ENCODE measurements at places on chromosomes 16 and 17.

DNA sequence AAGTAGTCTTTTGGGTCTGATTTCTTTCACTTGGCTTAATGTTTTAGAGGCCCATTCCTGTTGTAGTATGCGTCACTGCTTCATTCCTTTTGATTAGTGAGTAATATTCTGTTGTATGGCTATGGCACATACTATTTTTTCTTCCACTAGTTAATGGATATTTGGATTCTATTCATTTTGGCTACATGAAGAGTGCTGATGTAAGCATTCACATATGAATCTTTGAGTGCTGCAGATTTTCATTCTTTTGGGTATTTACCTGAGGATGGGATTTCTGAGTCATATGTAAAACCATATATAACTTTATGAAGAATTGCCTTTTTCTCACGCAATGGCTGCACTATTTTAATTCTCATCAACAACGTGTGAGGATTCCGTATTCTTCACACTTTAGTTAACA lies 113.6 kb downstream of the AHSP start:
- no peak for DNase-seq

- no peak for DNase-seq
These were observed 301.4 kb downstream of the CA10 start for GRCh38 chr17:51857052-51857597.

DNA sequence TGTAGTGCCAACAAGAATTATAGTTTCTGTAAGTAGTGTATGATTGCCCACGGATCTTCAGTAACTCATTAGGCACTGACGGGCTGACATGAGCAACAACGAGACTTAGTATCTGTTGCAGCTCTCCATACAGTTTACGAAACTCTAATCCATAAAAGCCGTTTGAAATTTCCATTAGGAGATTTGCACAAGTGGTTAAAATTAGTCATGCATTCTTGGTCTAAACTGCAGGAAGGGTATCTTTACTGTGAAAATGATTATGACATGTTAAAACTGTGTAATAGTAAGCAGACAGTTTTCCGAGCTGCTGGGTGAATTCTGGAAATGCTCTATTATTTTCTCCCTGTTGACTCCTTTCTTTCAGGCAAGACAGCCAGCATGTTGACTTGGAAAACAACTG lies 605.0 kb downstream of the WWOX start:
- no peak for DNase-seq

DNA sequence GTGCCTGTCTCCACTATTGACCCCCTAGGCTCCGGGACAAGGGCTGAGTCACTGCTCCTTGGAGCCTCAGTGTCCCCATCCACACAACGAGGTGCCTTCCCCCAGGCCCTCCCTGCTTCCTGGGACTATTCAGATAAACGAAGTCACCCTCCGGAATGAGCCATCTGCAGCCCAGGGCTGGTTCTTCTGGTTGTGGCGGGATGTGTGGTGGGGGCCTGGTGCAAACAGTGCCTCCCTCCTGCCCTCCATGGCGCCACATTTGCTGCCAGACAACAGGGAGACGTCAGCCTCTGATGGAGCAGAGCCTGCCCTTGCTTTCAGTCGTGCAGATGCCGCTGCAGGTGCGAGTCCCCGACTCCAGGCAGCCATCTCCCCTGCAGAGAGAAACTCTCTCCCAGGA lies 5.1 kb upstream of the KRT16 start:
- no peak for DNase-seq

GRCh38 chr16:20906341-20907255 lies 6.0 kb downstream of the LYRM1 start:
- no peak for DNase-seq

- no peak for DNase-seq
These were observed 4.0 kb downstream of the TPSG1 start for GRCh38 chr16:1220841-1221627.

- no peak for DNase-seq
These were observed 47.7 kb downstream of the CLEC16A start for GRCh38 chr16:10992112-10992511.

GRCh38 chr16:10196999-10197398 lies 14.8 kb upstream of the GRIN2A start:
- no peak for DNase-seq

- DNase-seq, result no peak
These were observed 6.4 kb upstream of the CRISPLD2 start for GRCh38 chr16:84813141-84813934.

DNA sequence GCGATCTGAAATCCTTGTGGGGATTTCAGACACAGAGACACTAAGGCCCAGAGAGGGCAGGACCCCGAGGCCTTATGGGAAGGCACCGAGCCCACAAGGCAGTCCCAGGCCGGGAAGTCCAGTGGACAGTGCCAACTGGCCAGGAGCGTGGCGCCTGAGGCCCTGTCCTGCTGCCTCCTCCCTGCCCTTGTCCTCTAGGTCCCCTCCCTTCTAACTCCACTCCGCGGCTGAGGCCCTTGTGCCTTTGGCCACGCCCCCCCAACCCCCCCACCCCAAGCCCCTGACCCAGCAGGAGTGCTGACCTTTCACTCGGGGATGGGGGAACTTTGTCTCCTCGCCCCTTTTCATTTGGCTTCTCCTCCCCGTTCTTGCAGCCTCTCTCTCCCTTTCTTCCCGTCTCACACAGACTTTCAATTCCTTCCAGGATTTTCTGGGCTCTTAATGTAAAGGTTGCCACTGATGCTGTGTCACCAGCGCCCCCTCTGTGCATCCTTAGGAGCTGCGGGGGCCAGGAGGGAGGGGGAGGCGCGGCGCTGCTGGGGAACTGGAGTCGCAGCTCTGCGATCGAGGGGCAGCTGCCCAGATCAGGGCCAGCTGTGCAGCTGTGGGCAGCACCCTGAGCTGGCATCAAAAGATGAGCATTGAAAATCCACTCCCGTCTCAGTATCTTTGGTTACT lies 29.1 kb downstream of the CRHR1 start:
- no peak for DNase-seq

GRCh38 chr16:9322769-9323168 lies 231.3 kb downstream of the HAPSTR1 start:
- no peak for DNase-seq

DNA sequence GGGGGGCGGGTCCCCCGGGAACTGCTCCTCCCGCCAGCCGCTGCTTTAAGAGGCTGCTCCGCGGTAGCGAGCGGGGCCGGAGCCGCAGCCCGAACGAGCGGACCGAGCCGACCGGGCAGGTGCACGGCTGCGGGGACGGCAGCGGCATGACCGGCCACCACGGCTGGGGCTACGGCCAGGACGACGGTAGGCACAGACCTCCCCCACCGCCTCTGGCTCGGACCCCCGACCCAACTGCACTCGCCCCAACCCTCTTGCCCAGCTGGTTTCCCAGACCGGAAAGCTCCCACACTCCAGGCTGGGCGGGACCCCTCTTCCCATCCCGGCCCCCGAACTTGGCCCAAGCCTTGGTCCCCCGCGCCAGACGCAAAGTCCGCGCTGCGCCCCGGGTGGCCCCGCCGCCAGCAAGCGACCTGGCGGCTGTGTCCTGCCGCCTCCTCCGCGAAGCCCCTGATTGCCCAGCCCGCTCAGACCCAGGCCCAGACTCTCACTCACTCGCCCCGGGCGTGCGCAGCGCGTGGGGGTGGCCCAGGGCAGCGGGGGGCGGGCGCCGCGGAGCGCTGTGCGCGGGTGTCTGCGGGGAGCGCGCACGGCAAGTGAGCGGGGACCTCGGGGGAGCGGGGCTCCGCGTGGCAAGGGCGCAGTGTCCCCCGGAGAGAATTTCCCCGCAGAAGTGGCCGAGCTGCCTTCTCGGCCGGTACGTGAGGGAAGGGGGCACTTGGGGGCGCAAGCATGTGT lies at the start of gene CA7:
Gene CA7 (plus strand): TSS at position 73 of the 738 bp plus-strand sequence. CDS start 74 bp downstream, at position 147.
- no peak for DNase-seq

GRCh38 chr16:25256695-25257469 lies 763 bp downstream of the ZKSCAN2 start:
- peak; percentile 14 for DNase-seq

GRCh38 chr17:77466140-77466539 lies 325.4 kb downstream of the SEC14L1 start:
- DNase-seq, result no peak

DNA sequence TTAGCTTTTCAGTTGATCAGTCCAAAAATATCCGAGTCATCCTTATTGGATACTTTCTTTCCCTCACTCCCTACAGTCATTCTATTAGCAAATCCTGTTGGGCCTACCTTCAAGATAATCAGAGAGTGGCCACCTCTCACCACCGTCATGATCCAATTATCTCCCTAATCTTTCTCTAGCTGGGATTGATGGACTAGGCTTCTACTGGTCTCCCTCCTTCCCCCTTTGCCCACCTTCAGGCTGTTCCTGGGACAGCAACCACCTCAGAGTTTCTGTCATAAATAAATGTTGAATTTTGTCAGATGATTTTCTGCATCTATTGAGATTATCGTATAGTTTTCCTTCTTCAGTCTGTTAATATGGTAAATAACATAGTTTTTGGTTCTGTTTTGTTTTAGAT lies 16.2 kb upstream of the RHBDL3 start:
- no peak for DNase-seq

DNA sequence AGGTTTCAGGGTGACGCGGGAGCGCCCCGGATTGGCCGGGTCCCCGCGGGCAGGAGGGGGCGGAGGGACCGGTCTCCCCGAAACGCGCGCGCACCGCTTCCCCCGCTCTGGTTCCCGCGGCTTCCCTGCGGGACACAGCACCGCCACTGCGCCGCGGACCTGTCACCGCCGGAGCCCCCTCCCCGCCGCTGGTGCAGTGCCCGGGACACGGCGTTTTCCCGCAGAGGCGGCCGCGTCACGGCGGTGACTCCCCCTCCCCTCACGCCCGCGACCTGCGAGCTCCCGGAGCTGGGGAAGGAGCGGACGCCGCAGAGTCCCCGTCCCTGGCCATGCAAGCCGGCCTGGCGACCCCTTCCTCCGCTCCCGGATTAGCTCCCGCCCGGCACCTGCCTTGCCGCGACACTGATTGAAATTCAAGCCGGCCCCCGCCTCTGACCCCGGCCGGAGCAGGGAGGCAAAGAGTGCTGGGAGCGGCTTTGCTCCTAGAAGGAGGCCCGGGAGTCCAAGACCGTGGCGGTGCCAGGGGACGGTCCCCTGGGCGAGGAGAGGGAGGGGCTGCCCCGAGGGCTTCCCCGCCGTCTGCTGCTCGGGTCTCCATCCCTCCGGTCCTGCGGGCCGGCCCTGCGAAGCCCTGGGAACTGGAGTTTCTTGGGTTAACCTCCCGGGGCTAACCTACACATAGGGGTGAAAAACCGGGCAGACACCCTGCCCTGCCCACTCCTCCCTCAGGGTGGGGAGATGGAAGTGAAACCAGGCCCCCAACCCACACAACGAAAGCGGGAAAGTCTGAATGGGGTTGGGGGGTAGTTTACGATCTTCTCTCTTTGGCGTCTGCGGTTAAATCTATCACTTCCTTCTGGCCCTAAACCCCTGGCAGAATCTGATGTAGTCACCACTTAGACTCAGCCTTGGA lies 1.0 kb downstream of the RHBDL3 start:
- peak; percentile 17 for DNase-seq

DNA sequence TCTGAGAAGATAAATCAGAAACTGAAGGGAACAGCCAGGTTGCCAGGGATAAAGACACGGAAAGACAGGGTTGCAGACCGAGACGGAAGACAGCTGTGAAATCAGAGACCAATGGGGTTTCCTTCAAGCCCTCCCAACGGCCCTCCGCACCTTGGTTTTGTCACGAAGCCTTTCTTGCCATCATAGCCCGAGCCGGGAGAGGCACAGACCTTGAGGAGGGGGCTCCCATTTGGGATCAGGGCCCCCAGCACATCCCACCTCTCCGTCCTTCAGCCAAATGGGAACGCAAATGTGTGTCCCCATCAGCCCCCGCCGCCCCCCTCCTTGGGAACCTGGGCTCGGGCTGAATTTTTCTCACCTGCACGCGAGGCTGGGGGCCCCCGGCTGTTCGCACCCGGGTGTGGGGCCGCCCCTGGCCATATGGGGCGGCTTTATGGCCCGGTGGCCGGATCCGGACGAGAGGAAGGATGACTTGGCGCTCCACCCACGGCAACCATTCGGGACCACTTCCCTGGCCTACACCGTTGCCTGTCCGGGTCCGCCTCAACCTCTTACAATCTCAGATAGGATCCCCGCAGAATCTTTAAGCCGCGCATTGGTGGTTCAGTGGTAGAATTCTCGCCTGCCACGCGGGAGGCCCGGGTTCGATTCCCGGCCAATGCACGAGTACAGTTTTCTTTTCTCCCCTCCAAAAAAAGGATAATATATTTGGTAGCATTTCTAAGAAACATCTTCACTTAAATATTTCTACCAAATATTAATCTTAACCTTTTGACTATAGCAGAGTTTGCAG lies 1.4 kb upstream of the HES7 start:
- peak; percentile 93 for DNase-seq

DNA sequence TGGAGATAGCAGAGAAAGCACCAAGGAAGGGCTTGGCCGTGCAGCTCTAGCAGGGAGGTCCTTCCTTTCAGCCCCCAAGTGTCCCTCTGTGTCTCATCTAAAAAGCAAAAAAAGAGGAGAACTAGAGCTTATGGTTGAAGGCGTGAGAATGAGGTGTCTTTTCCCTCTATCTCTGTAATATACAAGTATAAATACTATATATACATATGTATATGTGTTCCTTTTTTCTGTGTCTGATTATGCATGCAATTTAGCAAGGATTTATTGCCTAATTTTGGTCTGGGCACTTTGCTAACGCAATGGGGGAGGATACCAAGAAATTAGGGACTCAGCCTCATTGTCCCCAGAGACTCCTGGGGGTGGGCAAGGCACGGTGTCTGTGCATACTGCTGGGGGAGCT lies 90.2 kb upstream of the CCL2 start:
- DNase-seq, result no peak

DNA sequence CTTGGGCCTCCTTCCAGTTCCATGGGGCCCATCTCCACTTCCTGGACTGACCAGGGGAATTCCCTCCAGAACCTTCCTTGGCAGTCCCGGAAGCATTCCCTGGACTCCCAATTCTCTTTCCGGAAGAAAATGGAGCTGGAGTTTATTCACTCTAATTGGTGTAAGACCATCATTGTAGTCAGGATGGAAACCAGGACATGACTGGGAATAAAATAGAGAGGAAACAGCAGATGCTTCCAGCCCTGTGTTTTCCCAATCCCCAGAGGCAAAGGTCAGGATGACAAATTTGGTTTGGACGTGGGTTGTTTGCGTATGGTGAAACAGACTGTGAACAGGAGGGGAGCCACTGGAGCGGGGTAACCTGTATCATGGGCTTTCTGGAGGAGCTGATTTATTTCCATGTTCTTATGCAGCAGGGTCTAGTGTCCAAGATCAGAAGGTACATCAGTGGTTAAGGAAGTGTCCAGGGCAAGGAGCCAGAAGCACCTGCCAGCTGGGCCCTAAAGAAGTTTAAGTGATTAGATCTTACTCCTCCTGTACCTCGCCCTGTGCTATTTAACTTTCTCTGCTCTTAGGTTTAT lies 8.5 kb upstream of the LONP2 start:
- DNase-seq, result no peak

- DNase-seq, result peak; percentile 72
These were observed at the start of gene KLHL36 for GRCh38 chr16:84647828-84648594. Gene KLHL36 (plus strand): TSS chr16:84648511. CDS start chr16:84650868, 2,357 bp downstream.

DNA sequence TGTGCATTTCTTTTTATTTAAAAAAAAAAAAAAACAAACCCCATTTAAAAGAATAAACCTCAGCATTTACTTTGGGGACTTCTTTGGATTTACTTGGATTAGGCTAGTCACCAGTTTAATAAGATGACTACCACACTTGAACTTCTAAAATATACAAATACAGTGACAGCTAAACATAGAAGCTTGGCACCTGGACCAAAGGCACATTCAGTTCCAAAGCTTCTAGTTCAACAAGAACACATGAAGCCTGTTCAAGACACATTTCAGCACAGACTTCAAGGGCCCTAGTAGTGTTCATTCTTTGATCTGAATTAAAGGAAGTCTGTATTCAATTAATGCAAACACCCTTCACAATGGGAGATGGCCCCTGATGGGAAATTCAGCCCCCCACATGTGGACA lies 11.6 kb upstream of the ROGDI start:
- no peak for DNase-seq

All from activated CD4-positive, alpha-beta T cell treated with anti-CD3 and anti-CD28 coated beads, Interleukin-2, amount 50 U/mL, for 48 hours (primary cell).